ENCODE measurements at places on chromosomes 11 and 22.

DNA sequence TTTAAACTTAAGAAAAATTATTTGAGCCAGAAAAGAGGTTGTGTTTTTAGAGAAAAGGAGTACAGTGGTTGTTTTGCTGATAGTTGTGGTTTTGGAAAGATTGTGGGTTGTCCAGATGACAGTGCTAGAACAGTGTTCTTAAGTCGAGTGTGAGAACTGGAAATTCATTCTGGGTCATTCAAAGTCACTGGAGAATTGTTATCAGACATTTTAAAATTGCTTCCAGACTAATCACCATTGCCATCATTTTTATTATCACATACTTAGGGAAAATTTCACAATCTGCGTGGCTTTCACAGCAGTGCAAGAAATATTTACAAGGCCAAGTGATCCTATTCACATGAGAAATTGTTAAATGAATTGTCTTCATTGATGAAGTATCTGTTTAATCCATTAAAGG, 242.2 kb upstream of the DDI1 start:
- DNase-seq = no peak

- no peak for DNase-seq
Observed at GRCh38 chr11:115819014-115819413, 314.8 kb upstream of the CADM1 start.

GRCh38 chr11:35623621-35624168, 5.4 kb downstream of the FJX1 start:
- no peak for DNase-seq

- DNase-seq = no peak
Observed at GRCh38 chr22:49325531-49326395, 501.9 kb downstream of the BRD1 start.

GRCh38 chr11:127059286-127059685, 58.7 kb upstream of the KIRREL3 start:
- DNase-seq = no peak

- DNase-seq = no peak
Observed at GRCh38 chr11:10505278-10506007, 35.5 kb downstream of the RNF141 start.

DNA sequence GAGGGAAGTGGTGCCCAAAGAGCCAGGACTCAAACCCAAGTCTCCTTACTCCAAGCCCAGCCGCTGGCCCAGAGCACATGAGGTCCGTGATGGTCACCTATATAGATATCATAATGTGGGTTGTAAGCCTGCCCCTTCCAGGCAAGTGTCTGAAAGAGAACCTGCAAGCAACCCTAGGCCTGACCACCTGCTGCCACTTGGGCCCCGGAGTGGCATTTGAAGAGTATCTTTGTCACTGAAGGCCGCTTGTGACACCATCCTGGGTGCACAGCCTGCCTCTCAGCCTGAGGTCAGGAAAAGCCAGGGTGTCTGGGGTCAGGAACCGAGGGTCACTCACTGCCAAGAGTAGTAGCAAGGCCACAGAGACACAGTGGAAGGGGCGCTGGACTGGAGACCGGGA, 32.4 kb downstream of the OTOG start:
- no peak for DNase-seq

All from CD4-positive, alpha-beta T cell treated with Interleukin-15 for 1 hour (primary cell).